ENCODE measurements at places on chromosomes 11 and 22.
A peak's percentile ranks its signal among the peaks of the same experiment; 100 is the strongest.

DNA sequence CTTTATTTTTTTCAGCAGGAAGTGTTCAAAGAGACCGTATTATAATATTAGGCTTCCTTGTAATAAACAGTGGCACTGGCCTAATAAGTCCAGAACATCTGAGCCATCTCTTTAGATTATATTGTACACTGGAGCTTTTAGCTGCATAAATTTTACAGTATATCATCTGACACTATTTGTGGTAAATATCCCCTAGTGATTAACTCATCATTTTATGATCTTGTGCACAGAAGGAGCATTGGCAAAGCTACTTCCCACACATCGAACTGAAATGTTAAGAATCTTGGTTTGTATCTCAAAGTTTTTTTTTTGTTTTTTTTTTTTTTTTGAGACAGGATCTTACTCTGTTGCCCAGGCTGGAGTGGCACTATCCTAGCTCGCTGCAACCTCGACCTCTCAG is 162.7 kb downstream of the HIPK3 start:
- no peak for DNase-seq

DNA sequence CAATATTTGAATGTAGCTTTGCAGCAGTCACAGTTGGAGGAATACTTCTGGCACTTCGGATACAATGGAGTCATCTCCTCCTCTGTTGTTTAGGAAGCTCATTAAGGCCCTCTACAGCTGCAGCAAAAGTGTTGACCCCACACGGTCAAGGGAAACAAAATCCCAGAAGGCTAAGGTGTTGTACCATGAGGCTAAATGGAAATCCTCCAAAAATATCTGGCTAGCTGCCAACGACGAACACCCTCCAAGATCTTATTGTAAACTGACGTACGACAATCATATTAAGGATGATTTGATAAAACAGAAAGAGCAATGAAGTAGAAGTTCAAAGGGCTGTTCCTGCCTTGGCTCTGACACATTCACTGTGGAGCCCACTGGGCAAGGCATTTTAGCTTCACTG is 4.0 kb downstream of the POGLUT3 start:
- no peak for DNase-seq

DNA sequence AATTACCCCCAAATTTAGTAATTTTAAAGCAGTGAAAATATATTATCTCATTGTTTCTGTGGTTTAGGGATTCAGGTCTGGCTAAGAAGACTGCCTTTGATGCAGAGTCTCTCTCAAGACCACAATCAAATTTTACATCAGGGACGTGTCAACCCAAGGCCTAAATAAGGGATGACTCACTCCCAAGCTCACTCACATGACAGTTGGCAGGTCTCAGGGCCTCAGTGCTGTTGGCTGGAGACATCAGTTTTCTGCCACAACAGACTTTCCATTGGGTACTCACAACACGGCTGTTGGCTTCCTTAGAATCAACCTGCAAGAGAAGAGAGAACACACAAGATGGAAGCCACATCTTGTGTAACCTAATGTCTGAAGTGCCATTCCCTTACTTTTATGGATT is 377.3 kb downstream of the FAM181B start:
- DNase-seq: no peak

GRCh38 chr11:30120045-30120589 is 103.3 kb upstream of the KCNA4 start:
- DNase-seq: no peak

DNA sequence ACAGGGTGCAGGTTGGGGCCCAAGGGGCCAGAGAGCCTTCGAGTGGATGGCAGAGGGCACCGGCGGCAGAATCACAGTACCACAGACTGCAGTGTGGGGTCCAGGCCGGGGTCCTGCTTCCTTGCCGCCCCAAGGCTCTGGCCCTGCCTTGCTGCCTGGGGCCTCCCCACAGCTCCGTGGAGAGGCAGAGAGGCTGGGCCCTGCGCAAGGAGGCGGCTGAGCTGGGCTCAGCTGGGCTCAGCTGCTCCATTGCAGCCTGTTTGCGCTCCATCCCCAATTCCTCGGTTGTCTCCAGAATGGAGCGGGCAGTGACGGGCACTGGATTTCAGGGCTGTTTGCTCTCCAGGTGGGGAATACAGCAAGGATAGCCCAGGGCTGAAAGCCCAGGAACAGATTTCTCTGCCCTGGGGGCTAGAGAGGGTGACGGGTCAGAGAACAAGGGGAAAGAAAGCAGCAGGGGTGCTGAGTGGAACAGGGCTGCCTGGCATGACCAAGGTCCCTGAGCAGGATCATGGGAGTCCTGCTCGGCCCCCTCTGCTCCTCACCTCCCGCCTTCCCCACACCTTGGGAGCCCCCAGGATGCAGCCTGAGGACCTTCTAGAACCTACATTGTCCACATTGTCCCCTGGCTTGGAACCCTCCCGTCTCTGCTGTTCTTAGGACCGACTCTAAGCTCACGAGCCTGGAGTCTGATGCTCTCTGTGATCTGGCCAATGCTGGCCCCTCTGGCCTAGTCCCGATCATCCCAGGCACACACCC is 18.9 kb downstream of the MRGPRG start:
- DNase-seq: no peak

- peak; percentile 81 for DNase-seq
Observed at GRCh38 chr11:63998558-63999348, 12.5 kb downstream of the OTUB1 start.

All from RWPE1 (cell line).